ENCODE measurements at places on chromosomes 7 and 10.

GRCh38 chr10:43703286-43703685, 54.6 kb upstream of the ZNF32 start:
- DNase-seq, result no peak

GRCh38 chr10:7159928-7160327, 250.9 kb downstream of the SFMBT2 start:
- DNase-seq, result no peak

DNA sequence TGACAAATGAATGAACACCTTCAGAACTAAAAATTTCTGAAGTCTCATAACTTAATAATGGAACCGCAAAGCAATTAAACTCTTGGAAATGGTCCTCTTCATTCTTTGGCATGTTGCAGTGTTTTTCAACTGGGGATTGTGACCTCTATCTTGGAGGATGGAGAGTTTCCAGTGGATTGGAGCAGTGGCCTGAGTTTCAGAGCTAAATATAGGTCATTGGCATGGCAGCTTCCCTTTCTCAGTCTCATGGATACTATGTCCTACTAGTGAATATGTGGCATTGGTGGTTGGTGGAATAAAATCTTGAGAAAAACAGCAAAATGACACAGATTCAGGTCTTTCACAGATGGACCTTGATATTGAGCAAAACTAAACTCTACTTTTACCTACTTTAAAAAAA, 24.1 kb upstream of the EPC1 start:
- DNase-seq, result no peak

- DNase-seq, result no peak
Measured at GRCh38 chr7:124597509-124597908, 168.1 kb downstream of the GPR37 start.

DNA sequence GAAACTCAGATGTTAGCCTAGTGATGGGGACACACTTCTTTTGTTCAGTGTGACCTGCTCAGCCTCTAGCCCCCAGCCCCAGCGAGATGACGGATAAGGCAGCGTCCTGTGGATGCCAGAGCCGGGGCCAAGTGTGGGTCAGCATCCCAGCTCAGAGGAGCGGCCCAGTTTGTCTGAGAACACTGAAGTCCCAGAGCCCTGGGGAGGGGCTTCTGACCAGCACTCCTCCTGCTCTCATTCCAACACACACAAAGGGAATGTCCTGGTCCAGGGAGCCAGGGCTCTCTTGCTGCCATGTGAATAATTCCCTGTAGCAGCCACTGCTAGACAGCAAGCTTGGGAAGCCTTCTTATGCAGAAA, 4.5 kb upstream of the ATP6V0E2 start:
- no peak for DNase-seq

DNA sequence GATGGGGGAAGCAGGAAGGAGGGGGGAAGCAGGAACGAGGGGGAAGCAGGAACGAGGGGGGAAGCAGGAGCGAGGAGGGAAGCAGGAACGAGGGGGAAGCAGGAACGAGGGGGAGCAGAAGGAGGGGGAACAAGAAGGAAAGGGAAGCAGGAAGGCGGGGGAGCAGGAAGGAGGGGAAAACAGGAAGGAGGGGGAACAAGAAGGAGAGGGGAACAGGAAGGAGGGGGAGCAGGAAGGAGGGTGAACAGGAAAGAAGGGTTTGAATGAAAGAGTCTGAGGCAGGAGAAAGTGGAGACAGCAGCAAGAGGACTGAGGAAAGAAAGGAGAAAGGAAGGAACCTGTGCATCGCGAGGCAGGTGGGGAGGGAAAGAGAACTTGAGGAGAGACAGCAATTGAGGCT, 256.6 kb downstream of the PTEN start:
- no peak for DNase-seq

DNA sequence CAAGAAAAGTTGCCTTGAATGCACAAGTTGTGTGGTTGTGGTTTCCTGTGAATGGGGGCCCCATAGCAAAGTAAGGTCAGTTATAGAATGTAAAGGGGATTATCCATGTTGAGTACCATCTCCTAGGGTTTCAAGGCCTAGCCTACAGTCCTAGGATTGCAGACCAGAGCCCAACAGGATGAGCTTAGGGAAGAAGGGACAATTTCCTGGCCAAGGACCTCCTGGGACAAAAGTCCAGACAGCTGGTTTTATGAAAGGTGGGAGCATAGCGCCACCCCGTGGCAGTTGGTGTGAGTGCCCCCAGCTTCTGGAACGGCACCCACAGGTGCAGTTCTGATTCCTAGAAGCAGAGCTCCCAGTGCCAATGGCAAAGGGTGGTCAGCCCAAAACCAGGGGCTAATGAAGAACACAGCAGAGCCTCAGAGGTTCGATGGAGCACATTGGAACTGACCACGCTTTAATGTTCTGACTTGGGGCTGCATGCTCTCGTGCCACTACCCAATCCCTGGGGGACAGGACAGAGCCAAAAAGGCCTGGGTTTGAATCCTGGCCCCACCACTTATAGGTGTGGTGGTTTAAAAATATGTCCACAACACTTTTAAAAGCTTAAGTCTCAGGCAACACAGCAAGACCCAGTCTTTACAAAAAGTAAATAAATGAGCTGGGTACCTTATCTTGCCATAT, 25.8 kb upstream of the TMEM120A start:
- peak; percentile 64 for DNase-seq

- DNase-seq, result no peak
Measured at GRCh38 chr7:158473221-158473620, 114.4 kb downstream of the PTPRN2 start.

- no peak for DNase-seq
Measured at GRCh38 chr10:109308971-109309370, 614.3 kb downstream of the XPNPEP1 start.

- DNase-seq, result no peak
Measured at GRCh38 chr10:110479710-110480109, 18.0 kb upstream of the DUSP5 start.

DNA sequence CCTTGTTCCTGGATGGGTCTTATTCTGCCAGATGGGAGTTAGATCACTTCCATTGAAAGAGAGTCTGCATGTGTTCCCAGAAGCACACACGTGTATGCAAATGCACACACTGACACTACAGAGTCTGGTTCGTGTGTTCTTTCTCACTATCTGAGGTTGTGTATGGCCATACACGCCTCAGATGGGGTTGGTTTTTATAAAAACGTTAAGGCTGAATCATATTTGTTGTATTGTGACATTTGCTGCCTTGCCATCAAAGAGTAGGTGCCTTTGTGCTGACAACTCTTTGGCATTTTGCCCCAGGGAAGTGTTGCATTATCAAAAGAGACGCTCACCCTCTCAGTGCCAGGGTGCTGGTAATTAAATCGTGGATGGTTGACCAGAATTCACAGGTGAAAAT, 37.7 kb upstream of the HDAC9 start:
- DNase-seq, result no peak

GRCh38 chr10:62109587-62110293, 158.9 kb downstream of the RTKN2 start:
- no peak for DNase-seq

- DNase-seq, result no peak
Measured at GRCh38 chr7:14418633-14419032, 429.2 kb upstream of the ETV1 start.

DNA sequence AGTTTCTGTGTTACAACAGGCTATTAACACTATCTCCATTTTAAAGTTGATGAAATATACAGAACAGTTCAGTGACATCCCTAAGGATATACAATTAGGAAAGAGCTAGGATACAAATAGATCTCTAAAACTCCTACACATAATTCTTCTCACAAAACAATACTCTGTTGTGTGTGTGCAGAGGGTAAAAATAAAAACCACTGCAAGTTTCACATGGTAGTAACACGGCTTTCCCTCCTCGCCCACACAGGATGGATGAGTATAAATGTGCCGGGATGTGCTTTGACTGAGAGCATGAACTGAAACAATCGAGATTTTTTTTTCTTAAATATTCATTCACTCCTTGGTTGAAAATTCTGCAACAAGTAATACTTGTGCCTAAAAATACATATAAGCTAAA, 131.5 kb upstream of the C1QL3 start:
- DNase-seq, result no peak

DNA sequence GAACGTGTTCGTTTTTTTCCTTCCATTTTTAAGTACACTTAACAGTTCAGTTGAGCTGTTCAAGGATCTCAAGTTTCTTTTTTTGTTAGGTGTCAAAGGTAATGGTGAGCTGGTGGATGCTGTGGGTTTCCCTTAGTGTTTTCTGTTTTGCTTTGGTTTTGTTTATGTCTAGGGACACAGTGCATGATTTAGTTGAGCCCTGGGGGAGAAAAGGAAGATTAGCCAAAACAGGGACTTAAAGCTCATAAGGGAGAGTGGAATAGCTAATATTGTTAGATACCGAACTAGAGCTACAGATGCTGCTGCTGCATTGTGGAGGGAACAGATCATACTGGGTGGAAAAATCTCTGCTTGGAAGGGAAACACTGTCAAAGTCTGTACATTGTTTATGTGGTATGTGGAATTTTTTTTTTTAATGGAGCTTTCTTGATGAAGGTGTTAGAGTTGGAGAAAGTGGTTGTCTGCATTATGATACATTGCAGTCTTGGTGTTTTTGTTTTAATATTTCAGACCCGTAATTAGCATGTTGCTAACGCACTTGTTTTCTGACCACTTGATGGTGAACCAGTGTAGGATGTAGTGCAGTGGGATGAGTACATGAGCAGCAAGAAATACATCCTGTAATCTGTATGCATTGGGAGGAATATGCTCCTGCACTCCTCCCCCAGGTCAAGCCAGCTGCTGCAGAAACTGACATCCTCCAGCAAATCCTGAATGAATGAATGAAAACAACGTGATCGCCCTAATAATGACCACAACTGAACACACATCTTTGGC, 2.1 kb downstream of the GLCCI1 start:
- DNase-seq, result peak; percentile 18

- DNase-seq, result no peak
Measured at GRCh38 chr7:38068461-38068860, 109.6 kb upstream of the STARD3NL start.

DNA sequence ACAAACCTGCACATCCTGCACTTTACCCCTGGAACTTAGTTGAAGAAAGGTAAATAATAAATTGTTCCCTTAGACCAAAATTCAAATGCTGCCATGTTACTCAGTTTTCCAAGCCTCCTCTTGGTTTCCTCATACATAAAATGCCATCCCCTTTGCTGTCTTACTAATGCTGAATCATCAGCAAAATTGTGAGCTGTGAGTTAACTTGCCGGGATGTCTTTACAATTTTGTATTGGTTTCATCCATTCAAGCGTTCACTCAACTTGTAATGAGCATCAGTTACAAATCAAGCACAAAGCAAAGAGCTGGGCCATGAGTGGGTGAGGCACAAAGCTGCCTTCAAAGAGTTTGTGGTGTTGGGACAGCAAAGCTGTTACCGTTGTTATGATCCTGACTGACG, 395.8 kb upstream of the ZMIZ1 start:
- DNase-seq, result no peak

DNA sequence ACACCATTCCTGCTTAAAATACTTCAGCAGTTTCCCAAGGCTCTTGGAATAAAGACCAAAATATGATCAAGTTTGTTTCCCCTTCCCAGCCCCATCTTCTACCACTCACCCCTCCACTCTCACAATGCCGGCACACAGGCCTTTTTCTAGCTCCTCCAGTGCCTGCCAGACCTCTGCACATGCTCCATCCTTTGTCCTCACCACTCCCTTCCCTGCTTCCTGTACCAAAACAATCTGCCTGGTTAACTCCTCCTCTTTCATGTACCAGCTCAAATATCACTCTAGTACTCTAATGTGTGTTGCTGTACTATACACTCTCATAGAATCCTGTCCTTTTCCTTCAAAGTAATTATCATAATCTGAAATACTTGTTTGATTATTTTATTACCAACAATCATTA, 19.4 kb downstream of the SCRN1 start:
- no peak for DNase-seq

- DNase-seq, result peak; percentile 57
Measured at GRCh38 chr10:15182540-15183207, 14.2 kb upstream of the NMT2 start.

Measured in SW480 (cell line).